NCI-H1105 treated with DMSO at 0.1 percent for 48 hours (cell line): ENCODE measurements at places on chromosomes 5 and 9.

DNA sequence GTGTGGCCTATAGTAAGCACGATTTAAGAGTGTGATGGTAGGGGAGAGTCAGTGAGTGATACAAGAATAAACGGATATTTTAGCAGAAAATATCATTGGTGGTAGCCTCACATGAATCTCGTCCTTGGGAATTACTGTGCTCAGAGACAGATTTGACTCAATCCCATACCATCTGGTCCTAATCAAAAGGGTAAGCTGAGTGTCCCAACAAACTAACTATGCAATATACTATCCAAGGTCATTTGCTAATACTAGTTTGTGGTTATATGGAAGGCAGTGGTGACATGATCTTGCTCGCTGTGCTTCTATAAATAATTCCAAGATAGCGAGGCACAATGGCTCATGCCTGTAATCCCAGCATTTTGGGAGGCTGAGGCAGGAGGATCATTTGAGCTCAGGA lies 103.2 kb downstream of the TRPM6 start:
- no peak for DNase-seq

- DNase-seq = no peak
These were observed 688.2 kb upstream of the CDH6 start for GRCh38 chr5:30505014-30505886.

GRCh38 chr9:123548741-123549545 lies 192.9 kb downstream of the CRB2 start:
- no peak for DNase-seq

DNA sequence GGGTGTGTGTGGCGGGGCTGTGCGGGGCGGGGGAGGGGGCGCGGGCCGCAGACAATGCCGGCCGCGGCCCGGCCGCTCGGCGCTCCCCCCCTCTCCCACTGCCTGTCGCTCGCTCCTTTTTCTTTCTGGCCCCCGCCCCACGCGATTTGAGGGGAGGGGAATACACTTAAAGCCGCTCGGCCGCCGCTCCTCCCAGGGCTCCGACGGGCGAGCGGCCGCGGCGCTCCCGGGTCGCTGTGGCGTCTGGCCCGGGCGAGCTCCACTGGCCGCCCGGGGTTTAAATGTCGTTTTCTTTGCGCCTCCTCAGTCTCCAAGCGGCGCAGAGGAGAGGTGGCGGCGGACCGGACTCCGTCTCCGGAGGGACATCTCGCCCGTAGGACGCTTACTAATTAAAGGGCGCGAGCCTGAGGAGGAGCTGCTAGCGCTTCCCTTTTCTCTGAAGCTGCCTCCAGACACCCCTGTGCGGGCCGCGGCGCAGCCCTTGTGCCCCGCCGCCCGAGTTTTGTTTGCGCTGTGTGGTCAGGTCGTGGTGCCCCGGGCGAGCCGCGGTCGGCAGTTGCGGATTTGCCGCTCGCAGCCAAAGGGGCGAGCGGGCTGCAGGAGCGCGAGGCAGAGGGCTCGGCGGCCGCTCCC lies 1.4 kb downstream of the ZSWIM6 start:
- peak; percentile 5 for DNase-seq

DNA sequence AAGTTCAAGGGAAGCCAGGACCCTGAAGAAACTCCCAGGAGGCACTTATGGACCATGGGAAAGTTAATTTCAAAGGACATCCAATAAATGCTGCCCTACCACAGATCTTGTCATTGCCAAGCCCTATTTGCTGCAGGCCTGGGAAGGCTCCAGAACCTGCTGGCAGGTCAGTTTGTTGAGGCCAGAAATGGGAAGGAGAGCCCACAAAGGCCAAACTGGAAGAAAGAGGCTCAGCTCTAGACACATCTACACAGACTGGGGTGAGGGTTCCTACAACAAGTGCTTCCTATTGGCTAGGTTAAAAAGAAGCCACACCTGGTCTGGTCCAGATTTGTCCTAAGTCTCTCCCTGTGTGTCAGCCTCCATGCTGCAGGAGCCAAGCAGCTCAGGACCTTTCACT lies 94.4 kb downstream of the SIL1 start:
- DNase-seq = no peak

- DNase-seq = peak; percentile 67
These were observed 7.7 kb downstream of the B4GALT7 start for GRCh38 chr5:177607452-177608192.

- DNase-seq = no peak
These were observed 431.2 kb downstream of the CSNK1G3 start for GRCh38 chr5:123943151-123943550.

DNA sequence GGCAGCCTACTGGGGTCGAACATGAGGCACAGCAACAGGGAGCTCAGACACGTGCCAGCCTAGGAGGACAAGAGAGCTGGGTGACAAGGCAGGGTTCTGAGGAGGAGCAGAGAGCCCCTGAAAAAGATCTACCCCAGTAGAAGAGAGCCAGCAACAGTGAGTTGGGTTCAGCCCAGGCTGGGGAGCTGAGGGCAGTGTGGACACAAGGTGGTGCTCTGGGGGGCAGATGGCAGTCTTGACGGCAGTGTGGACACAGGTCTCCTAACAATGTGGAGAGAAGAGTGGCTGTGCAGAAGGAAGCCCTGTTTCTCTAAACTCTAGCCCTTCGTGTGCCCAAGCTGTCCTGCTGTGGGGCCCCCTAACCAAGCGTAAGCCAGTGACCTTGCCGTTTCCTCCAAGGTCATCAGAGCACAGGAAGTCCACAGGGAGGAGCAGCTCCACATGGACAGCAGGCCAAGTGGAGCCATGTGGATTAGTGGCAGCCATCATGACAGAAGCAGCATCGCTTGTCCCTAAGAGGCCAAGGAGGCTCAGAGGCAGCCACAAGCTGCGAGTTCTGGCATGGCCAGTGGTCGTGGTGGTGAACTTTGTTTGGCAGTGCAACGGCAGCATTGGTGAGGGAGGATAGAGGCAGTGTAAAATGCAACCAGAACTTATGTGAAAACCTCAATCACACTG lies 25.1 kb upstream of the LMX1B start:
- DNase-seq = no peak

GRCh38 chr9:12775679-12776512 lies 1.1 kb downstream of the LURAP1L start:
- peak; percentile 86 for DNase-seq

GRCh38 chr5:123928401-123928800 lies 416.4 kb downstream of the CSNK1G3 start:
- no peak for DNase-seq

DNA sequence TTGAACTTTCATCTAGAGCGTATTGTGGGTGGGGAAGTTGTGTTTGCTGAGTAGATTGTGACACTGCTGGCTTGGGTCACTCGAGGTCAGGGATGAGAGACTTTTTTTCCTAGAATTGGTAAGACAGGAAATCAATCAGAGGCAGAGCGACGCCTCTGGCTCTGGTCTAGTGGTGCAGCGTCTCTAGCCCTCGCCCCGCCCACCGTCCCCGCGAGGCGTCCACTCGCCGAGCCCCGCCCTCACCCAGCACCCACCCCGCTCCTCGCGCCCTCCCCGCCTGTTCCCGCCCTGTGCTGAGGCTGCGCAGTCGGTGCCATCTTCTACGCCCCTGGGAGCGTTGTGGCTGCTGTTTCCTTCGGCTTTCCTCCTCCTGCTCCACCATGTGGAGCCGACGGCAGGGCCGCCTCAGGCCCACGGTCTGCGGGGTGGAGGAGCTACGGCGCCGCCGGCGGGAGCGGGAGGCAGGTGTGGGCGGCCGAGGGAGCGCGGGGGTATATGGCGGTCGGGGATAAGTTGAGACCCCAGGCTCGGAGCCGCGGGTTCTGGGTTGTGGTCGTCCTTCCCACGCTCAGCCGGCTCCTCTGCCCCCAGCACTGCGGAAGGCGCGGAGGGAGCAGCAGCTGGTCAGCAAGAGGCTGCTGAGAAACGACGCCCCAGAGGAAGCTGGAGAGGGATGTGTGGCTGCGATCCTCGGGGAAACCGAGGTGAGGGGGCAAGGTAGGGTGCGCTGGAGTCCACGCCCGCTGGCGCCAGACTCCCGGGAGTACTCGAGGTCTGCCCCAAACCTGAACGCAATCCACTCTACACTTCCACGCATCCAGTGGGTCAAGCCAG lies at the start of gene TMCO6:
Gene TMCO6, plus strand, starts transcription at position 304 of the 834 bp plus-strand sequence. Its CDS starts 77 bp downstream, at position 381.
- peak; percentile 82 for DNase-seq

DNA sequence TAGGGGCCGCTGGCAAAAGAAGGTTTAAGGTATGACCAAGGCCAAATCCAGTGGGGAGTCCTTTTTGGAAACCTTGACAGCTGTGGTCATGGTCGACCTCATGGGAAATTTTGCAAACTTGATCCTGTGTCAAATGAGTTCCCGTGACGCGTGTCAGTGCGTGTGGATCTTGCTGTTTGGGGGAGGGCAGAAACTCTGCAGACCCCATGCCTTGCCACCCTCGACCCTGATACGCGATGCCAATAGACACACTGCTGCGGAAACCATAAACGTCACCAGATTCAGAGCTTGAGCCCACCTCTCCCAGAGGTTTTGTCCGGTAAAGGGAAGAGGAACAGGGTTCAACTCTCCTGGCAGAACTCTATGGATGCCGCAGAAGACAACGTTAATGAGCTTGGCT lies 104.7 kb downstream of the ADAMTS2 start:
- no peak for DNase-seq

DNA sequence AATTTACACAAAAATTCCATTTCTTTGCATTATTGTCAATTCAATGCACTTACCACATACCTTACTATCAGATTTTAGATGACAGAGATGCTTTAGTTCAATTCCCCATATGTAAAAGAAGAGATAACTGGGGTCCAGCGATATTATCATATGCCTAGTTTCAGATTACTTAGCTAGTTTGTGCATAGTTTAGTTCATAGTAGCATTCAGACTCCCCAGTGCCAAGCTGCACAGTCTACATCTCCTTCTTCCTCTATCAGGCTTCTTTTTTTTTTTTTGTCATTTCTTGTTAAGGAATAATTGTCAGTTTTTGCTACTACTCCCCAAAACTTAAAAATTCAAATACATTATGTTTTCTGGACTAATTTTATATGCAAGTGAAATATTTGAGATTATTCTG lies 175.0 kb downstream of the SSBP2 start:
- DNase-seq = no peak

DNA sequence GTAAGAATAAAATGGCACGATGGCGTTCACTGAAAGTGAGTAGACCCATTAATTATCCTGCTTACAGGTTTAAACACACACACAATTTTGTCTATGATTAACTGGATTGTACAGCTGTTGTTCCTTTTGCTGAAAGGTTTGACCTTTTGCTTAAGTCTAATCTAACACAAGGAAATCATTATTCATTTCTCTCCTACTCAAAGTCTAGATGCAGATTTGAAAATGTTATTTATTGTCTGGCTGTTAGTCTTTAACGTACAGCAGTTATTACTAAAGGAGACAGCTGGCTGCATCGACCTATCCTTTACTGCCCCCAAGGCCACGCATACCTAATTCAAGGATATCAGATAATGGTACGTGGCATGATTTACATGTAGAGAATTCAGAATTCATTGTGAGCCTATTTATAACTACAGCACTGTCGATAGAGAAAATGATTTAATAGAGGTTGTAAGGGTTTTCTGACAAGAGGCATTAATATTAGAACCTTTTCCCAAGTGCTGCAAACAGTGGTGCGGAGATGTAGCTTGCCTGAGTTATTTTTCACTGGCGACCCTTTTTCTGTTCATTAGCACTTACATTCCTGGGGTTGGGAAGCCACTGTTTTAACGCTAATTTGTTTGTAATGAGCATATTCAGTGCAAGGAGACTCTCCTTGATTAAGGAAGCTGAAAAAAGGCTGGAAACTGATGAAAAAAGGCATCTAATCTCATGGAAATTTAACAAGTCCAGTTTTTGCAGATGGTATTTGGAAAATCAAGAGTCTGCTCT lies 368.4 kb upstream of the GRAMD2B start:
- DNase-seq = peak; percentile 89

- DNase-seq = no peak
These were observed 9.7 kb upstream of the RALGDS start for GRCh38 chr9:133130685-133131244.
